Renal cortex interstitium (tissue), 15 donors: ENCODE measurements at places on chromosomes 12 and 14.
A peak's percentile ranks its signal among the peaks of the same experiment; 100 is the strongest.

DNA sequence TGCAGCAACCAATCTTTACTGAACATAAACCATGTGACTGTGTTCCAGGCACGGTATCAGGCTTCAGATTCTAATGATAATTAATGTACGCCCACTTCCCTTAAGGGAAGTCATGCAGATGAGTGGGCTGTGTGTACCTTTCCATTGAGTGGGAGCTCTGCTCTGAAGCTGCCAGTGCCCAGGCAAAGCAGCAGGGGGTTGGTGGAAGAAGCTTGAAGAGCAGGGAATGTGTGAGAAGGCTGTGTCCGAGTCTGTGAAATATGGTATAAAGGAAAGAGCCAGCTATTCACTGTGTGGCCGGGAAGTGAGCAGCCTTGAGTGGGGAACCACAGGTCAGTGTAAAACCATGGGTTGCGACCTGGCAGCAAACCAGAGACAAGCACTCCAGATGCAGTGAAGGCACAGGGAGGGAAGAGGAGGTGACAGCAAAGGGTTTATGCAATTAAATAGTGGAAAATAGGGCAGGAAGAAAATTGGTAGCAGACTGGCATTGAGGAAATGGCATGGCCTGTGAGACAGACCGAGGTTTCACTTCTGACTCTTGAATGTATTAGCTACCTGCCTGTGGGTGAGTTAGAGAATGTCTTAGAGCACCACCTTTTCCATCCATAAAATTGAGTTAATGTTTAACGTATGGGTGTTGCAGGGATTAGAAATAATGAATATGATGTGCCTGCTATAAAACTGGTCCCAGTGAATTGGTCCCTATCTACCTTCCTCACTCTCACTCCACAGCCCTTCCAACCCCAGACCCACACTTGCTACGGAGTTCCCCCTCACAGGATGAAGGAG is 116.4 kb downstream of the NTF3 start:
- DNase-seq = no peak

DNA sequence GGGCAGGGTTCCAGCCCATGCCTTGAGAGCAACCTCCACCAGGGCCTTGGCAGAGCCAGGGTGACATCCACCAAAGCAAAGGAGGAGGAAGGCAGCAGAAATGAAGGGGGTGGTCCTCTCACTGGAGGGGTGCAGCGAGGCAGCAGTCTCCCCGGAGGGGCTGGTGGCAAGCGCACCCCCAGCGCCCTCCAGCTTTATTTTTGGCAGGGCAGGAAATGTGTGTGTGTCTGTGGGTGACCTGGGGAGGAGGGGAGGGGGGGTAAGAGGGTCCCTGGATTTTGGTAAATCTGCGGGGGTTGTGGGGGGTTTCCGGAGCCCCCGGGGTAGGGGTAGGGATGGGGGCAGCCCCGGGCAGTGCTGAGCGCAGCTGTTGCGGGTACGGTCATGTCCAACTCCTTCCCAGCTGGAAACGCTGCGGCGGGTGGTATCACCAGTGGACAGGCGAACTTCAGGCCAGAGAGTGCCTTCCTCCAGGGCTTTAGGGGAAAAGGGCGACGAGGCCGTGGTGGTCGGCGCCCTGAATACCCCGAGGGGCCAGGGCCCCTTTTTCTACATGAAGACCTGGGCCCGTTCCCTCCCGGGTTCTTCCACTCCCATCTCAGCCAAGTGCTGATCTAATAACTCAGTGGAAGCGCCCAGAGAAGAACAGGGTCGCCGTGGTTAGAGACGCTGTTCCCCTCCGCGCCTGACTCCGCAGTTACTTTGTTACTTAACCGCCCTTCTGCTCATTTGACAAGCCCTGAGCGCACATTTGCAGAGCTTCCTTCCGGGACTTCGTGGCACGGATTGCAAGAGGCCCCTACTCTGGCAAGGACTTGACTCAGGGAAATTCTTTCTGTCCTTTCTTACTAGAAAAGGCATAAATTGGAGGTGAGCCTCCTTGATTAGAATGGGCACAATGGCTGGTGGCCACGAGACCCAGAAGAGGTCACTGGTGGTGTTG is 55.2 kb downstream of the FOS start:
- DNase-seq = no peak

DNA sequence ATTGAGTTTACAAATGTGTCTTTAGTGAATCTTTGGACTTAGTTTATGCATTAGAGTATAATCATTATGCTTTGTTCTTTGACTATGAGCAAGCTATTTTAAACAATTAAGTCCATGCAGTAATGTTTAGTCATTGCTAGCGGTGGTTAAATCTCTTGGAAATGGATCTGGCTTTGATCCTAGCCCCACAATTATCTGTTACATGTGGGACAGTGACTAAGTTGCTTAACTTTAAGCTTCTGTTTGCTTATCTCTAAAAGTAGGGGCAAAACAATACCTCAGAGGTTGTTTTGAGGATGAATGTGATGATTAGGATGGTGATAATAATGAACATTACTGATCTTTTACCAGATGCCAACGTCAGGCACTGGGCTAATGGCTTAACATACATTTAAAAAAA is 124.2 kb downstream of the NPAS3 start:
- no peak for DNase-seq

DNA sequence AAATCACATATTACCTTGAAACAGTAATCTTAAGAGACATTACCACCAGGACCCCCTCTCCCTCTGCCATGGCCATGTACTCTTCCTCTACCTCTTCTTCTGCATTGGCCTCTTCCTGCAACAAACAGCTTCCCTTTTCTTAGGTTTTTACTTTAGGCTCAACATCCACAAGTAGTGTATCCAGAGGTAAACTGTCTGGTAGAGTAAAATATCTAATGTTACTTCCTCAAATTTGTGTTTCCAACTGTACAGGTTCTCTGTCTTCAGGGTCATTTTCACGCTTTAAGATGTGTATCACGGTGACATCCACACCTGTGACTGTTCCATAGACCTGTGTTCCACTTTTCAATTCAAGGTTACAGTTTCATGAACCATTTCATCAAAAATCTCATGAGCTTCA is 13.4 kb downstream of the CDK17 start:
- no peak for DNase-seq

DNA sequence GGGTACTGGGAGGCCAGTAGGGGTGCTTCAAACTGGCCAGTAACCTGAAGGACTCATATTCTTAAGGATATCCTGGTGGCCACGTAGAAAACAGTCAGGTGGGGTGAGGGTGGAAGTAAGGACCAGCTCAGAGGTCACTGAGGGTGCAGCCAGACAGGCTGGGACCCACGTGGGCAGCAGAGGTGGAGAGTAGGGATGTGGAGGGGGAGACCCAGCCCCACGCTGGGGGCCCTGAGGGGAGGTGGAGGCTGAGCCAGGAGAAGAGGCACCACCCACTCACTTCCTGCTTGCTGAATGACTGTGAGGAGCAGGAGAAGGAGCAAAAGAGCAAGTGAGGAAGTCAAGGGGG is 12.6 kb upstream of the SERPINA3 start:
- no peak for DNase-seq

DNA sequence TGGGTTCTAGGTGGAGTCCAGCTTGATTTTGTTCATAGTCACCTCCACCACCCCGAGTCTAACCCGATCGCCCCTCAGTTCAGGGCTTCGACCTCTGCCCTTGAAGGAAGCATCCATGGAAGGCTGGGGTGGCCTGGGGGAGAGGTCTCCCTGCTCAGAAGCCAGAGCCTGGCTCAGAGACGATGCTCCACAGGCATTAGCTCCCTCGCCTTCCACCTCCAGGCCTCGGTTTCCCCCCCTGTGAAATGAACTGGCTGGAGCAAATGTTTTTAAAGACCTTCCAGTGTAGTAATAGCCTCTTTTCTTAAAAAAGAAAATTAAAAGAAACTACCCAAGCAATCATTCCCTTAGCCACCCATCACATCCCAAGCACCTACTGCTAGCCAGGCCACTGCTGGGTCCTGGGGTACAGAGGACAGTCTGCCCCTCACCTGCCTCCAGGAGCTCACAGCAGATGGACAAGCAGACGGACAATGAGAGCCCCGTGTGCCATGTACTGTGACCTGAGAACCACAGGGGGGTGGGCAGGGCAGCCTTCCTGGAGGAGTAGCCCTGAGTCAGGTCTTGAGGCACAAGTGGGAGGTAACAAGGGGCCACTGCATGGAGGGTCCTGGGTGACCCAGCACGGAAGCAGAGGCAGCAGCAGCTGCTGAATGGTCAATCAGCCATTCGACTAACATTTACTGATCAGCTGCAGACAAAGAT is 42.3 kb upstream of the EML1 start:
- no peak for DNase-seq

DNA sequence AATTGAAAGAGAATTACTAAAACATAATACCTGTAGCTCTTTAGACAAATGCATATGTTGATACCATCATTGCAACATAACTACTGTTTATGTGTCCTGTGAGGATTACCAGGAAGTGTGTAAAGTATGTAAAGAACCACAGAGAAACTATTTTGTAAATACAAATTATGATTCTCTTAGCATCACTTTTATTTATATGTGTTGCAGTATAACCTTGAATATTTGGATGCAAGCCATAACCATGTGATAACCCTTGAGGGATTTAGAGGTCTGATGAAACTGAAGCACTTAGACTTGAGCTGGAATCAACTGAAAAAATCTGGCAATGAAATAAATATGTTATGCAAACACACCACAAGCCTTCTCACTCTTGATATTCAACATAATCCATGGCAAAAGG is 77.5 kb downstream of the LRRC9 start:
- DNase-seq = no peak

DNA sequence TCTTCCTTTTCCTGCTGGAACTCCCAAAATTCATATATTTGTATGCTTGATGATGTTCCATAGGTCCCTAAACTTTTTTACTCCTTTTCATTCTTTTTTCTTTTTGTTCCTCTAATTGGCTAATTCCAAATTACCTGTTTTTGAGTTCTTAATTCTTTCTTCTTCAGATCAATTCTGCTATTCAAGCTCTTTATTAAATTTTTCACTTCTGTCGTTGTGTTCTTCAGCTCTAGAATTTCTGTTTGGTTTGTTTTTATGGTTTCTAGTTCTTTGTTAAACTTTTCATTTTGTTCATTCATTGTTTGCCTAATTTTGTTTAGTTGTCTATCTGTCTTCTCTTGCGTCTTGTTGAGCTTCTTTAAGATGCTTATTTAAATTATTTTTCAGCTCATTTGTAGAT is 154.8 kb downstream of the TPH2 start:
- no peak for DNase-seq

- DNase-seq = no peak
Measured at GRCh38 chr14:100297320-100298300, 8.6 kb downstream of the SLC25A29 start.

DNA sequence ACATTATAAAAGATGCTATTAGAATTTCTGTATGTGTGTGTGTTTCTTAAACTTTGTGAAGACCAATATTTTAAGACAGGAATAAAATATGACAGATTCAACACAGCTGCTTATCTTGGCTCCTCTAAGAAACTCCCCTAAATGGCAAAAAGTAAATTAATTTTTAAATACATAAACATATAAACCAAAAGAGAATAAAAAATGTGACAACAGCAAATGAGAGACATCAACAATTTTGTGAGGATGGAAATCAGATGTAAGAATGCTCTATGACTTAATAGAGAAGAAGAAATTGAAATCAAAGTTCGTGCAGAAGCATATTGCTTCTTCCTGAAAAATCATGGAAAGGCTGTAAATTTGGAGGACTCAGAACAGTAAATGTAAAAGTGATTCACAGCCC is 1083.8 kb downstream of the FLRT2 start:
- DNase-seq = peak; percentile 59
